ENCODE measurements at places on chromosomes 2 and 18.

DNA sequence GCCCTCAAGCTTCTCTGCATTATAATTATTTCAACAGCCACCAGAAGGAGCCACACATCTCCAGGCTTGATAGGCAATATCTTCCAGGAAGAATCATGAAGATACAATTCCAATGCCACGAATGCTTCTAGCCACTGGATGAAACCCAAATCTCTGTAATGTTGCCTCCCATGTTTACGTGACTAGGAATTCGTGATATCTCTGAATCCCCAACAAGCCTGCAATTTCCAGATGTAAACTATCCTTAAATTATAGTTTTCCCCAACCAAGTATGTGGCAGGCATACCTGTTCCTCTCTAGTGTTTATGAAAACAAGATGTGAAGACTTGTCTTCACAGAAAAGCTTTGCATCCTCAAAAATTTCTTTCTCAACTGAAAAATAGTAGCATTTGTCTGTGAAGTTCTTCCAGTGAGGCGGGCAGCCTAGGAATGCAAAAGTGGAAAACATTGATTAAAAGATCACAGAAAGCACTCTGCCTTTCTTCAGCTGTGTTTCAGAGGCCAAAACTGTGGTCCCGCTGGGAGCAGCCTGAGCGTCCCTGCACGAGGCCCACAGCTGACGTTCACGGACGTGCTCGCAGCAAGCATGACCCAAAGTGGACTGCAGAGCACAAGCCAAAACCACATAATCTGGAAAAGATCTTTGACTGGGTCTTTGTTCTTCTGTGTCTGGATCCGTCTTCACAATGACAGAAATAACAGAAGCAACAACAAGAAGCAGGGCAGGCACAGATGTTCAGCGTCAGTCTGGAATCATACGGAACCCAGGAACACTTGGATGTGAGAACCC lies 65.1 kb upstream of the THOC1 start:
- DNase-seq = no peak

DNA sequence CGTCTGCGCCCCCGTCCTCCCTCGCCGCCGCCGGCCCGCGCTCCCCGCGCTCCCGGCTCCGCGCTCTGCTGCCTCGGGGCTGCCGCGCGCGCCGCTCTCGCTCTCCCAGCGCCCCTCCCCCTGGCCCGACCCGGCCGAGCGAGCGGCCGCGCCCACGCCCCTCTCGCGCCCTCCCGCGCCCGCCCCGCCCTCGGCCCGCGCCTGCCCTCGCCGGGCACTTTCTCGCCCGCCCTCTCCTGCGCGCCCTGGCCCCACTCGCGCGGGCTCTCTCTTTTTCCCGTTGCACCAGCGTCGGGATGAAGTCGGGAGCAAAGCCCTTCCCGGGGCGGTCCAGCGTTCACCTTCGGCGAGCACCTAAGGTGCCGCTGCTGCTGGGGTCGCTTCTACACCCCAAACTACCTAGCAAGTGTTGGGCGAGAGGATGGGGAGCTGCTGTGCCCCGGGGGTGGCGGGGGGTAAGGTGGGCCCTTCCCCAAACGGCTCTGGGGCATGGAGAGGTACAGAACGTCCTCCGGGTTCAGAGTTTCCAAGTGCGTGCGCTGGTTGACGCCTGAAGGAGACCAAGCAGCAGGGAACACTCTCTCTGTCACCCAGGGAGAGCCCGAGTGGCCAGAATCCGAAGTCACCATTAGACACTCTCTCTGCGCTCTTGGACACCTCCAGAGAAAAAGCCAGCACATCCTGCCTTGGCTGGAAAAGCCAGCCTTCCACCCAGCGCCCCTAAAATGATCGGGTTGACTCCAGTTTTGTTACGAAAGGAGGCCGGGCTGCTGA lies at the start of gene COLEC12:
COLEC12 (minus strand) TSS at position 70 of the 774 bp plus-strand sequence. CDS start 187 bp downstream, outside the sequence.
- no peak for DNase-seq

- no peak for DNase-seq
These were observed 13.4 kb upstream of the WDR75 start for GRCh38 chr2:189427872-189428271.

DNA sequence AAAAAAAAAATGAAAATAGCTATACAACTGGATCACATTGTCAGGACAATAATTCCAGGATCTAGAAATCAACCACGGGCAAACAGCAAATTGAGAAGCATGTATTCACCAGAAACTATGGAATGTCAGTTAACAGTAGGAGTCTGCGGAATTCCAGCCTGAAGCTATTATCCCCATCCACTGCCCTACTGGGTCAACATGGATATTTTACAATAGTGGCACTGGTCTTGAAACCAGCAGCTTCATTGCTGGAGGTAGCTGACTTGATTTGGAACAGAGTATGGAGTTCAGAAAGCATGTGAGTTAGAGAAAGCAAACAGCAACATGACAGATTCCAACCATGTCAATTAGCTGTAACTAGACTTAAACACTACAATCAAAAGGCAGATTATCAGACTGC lies 55.7 kb upstream of the PDE1A start:
- no peak for DNase-seq

GRCh38 chr2:209977386-209978239 lies 24.8 kb upstream of the RPE start:
- no peak for DNase-seq

DNA sequence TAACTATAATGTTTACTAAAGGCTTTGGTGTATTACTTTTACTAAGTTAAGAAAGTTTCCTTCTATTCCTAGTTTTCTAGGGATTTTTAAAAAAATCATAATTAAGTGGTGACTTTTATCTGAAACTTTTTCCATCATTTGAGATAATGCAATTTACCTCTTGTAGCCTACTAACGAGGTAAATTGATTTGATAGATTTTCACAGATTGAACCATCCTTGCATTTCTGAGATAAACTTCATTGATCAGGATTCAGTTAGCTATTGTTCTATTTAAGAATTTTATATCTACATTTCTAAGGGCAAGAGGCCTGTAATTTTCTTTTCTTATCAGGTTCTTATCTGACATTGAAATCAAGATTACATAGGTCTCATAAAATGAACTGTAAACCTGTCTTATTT lies 178.1 kb downstream of the MIB1 start:
- no peak for DNase-seq

DNA sequence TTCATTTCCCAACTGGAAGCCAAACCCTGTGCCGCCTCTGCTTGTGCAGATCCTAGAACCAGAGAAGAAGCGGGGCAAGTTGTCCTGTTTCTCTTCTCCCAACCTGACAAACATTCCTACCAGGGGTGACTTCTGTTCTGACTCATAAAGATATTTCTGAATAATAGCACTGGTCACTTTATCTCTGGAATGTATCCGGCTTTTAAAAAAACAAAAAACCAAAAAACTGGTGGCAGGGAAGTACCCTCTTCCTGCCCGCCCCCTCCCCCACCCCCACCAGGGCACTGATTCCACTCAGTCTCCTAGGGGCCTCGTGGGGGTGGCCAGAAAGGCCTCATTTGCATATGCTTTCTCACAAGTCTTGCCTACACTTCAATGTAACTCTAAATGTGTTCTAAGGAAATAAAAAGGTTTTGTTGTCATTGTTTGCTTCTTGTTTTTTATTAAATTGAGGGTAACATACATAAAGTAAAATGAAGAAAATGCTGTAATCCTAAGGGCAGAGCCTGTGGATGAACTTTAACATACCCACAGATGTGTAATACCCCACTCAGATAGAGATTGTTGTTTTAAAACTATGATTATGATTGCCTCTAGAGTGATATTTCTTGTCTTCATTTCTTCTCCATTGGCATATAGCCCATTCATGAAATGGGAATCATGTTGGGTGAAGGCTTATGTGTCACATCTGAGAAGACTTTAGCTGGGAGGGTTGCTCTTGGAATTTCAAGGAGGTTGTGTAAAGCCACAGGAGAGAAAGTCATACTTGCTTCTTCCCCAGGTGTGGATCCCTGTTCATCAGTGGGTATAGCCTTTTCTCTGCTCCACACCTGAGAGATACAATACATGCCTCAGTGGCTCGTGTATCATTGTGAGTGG lies 5.3 kb upstream of the FOSL2 start:
- DNase-seq = no peak

DNA sequence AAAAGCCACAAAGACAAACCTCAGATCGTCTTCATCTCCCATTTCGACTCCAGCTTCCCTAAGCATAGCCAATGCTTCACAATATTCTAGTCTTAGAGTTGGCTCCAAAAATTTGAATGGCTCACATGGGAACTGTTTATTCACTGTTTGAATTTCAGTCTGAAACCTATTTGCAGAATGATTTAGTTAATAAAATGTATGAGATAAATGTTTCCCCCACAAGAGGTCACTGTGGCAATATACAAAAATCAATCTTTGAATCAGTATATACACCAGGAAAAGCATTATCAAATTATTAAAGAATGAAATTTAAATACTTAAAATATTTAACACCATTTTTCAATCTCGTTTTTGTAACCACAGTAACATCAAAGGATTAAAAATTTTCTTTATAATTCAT lies 40.0 kb upstream of the MCM6 start:
- DNase-seq = no peak

DNA sequence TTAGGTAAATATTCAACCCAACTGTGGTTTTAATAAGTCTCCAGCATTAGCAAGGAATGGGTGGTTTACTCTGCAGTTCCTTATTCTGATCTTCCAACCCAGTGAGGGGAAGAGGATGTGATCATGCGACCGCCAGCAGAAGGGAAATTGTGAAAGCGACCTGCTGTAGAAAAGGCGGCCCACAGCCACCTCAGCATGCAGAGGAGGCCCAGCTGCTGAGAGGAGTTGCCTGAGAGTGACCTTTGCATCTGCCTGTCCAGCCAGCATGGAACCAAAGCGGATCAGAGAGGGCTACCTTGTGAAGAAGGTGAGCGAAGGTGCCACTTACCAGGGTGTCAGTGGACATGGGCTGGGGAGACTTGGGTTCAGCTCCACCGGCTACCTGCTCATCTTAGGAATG lies at the start of gene PLEK:
PLEK (plus strand) TSS at position 196 of the 400 bp plus-strand sequence; CDS start at position 266, 70 bp downstream.
- DNase-seq = no peak

- no peak for DNase-seq
These were observed 106.9 kb upstream of the ITGB6 start for GRCh38 chr2:160306985-160307384.

- DNase-seq = no peak
These were observed 115.4 kb downstream of the PXDN start for GRCh38 chr2:1628893-1629292.

DNA sequence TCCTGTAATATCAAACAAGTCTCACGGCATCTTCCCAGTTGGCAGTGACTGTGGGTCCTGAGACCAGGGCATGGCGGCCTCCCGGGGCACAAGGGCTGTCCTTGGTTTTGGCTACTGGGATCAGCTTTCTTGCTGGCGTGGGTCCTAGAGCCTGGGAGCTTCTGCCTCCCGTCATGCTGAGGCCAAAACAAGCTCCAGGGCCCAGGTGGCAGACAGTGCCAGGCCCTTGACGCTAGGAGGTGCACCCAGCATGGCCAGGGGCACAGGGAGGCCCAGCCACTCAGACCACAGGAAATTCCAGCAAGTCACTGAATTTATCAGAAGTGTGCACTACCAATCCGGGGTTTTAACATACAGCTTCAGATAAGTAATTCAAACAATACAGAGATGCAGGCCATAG lies 184.7 kb downstream of the EIPR1 start:
- DNase-seq = no peak

DNA sequence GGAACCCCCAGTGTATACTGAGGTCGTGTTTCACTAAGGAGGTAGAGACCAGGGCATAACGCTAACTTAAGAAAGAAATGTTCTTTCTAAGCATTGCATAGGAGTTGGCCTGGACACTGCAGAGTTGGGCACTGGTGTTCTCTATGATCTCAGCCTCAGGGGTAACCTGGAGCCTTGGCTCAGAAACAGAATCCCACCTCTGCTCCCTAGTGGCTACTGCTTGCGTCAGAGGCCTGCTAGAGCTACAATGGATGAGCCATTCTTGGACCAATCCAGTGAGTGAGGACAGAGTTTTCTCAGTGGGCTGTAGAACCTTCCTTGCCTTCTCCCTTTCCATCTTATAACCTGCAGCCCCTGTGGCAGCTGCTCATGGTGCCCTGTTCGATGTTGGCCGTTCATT lies 324.4 kb upstream of the CELF4 start:
- no peak for DNase-seq
